Activated T-helper 1 cell treated with anti-CD3 and anti-CD28 coated beads, Interleukin-2, amount 50 U/mL, for 16 hours (primary cell): ENCODE measurements at places on chromosomes 13 and 19.

DNA sequence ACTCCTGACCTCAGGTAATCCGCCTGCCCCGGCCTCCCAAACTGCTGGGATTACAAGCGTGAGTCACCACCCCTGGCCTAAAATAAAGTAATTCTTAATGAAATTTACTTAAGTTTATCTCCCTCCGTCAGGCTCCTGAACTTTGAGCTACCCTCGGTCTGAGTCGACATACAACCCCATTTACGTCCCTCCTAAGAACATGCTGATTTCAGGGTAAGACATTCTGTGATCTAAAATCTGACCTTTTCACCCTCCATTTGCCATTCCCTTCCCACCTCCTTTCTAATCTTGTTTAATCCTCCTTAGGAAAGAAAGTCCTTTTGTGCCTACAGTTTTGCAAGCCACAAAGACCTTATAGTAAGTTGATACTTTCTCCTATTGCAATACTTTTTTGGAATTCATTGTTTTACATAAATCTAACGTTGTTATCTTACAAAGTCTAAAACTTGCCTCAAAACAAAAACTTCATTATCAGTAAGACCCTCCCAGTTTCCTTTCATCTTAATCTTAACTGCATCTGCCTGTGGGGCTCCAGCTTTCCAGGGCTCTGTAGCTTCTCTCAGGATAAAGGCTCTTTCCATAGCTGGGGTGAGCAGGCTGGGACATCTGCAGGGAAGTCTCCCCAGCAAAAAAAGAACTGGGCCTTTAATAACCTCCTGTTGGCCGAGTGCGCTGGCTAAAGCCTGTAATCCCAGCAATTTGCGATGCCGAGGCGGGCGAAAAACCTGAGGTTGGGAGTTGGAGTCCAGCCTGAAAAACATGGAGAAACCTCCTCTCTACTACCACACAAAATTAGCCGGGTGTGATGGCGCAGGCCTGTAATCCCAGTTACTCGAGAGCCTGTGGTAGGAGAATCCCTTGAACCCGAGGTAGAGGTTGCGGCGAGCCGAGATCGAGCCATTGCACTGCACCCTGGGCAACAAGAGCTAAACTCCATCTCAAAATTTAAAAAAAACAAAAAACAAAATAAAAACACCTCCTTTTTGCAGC is 143.1 kb downstream of the ZNF737 start:
- no peak for DNase-seq

DNA sequence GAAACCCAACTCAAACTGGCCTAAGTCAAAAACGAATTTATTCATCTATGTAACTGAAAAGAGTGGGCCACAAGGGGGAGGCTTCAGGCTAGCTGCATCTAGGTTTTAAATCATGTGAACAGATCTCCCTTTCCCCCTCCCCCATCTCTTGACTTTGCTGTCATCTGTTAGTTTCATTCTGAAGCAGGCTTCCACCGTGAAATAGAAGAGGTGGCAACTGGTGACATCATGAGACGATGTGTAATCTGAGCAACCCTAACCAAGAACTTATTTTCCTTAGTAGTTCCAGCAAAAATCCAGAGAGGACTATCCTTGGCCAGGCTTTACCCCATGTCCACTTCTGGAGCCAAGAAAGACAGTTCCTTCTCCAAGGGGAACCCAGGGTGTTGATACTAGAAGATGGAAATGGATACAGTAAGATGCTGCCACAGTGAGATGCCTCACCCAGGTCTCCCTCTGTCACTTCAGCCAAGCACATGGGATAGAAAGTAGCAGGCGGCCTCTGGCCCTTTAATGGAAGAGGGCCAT is 9.4 kb downstream of the SAMD4B start:
- DNase-seq, result no peak

DNA sequence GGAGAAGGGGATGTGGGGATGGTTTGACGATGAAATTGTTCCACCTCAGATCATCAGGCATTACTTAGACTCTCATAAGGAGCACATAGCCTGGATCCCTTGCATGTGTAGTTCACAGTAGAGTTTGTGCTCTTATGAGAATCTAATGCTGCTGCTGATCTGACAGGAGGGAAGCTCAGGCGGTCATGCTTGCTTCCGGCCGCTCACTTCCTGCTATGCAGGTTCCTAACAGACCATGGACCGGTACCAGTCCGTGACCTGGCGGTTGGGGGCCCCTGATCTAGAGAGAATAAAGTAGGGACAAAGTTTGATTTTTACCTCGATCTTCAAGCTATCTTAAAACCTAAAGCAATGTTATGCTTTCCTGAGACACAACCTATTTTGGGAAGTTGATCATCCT is 373.8 kb upstream of the ARGLU1 start:
- DNase-seq, result no peak

DNA sequence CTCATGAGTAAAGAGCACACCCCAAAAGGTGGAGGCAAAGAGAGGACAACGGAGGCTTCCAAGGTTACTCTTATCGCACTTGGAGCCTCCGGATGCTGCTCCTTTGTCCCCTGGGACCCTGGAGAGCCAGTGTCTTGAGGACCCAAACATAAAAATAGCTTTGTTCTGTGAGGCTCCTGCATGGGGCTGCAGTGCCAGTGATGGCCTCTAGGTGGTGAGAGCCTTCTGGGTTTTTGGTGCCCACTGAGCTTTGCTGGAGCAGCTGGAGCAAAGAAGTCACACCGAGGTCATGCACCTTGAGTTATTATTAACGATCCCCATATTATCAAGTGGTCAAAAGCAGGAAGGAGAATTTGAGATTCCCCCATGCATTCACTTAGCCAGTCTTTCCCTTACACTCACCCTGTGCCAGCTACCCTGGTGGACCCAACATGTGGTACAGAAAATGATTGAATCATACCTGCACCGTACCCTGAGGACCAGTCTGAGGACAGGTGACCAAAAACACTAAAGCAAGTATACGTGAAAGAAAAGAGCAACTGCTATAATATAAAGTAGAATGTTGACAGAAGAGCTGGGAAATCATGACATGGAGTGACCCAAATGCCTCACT is 41.5 kb downstream of the ZNF682 start:
- peak; percentile 8 for DNase-seq

DNA sequence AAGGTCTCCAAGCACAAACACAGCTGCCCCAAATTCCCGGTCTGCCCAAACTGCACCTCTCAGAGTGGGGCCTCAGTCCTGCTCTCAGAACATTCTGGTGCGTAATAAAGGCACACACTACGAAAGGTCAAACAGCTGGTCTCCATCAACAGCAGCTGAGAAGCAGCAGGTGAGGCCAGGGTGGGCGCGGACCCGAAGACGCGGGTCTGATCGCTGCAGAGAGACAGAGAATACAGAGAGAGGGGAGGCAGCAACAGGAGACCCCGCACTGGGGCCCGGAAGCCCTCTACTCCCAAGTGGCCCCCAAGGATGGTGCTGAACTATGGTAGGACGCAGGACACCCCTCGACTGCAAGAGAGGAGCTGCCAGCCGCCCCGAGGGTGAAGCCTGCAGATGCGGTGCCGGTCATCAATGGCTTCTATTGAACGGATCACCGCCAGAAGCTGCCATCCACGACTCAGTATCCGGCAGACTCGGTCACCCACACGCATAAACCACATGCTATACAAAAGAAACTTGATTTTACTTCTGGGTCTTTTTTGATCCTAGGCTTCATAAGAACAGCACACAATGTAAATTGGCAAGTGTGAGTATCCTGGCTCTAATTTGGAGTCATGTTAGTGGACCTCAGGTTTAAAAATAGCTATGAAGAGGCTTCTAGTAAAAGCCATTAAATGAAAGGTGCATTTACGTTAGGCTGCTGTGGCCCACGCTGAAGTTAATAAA is 33.4 kb downstream of the STK24 start:
- DNase-seq, result no peak

GRCh38 chr19:44757057-44757734 is 8.7 kb downstream of the BCL3 start:
- no peak for DNase-seq

GRCh38 chr13:41054212-41054877 is 7.0 kb upstream of the WBP4 start:
- no peak for DNase-seq

DNA sequence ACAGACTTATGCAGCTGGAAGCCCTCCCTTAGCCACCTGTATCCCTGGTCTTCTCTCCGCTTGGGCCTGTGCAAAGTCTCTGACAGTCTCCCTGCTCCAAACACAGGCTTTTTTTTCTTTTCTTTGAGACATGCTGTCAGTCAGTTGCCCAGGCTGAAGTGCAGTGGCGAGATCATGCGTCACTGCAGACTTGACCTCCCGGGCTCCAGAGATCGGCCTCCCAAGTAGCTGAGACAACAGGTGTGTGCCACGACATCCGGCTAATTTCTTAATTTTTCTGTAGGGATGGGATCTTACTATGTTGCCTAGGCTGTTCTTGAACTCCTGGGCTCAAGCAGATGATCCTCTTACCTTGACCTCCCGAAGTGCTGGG is 1.6 kb downstream of the MZF1 start:
- DNase-seq, result no peak

GRCh38 chr13:26539738-26540292 is 17.7 kb upstream of the WASF3 start:
- DNase-seq, result no peak

DNA sequence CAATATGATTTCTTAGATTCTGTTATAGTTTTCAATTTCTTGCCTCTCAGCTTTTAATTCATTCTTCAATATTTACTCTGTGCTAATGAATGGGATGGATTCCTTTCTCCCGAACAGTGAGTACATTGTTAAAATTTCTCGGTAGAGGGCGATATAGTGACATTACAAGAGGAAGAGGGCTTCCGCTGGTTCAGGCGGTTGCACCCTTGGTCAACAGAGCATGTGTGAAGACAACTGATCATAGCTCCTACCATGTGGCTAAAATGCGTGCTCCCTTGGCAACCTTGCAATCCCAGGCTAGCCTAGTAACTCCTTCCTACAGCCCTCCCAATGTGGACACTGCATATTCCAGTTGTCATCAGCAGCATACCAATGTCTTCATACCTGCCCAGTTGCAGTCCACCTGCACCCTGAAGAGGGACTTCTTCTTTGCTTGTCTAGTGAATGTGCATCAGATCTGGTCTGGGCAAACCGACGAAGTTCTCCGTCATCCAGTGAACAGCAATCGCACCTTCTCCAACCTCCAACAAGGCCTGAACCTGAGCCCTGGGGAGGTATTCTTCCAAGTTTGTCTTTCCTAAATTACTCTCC is 653.0 kb upstream of the GPC6 start:
- no peak for DNase-seq

GRCh38 chr19:32387701-32388392 is 17.7 kb upstream of the DPY19L3 start:
- DNase-seq, result no peak

- DNase-seq, result no peak
These were observed 2896.2 kb downstream of the PCDH9 start for GRCh38 chr13:64333888-64334287.

DNA sequence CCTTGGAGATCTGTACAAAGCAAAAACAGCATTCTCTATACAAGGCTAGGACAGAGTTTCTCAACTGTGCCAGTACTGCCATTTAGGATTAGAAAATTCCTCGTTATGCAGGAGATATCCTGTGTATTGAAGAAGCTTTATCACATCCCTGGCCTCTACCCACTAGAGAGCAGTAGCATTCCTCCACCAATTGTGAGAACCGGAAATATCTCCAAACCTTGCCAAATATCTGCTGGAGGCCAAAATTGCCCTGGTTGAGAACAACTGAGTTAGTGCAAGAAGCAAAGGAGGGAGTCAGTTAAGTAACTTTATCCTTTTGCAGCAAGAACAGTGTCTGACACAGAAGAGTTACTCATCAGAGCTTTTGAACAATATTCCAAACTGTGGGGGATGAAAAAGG is 16.2 kb upstream of the FREM2 start:
- no peak for DNase-seq

GRCh38 chr13:110498327-110498726 is 63.2 kb downstream of the RAB20 start:
- no peak for DNase-seq

DNA sequence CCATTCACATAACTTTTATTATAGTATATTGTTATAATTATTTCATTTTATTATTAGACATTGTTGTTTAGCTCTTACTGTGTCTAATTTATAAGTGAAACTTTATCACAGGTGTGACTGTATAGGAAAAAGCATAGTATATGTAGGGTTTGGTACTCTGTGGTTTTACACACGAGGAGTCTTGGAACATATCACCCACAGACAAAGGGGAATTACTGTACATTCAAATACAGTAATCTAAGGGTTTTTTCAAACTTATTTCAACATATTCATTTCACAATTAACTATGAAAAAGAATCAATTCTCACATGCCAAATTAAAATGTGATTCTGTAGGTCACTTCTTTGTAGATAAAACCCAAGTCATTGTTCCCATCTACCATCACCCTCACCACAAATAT is 46.0 kb downstream of the RBM26 start:
- DNase-seq, result no peak

GRCh38 chr13:45231722-45232121 is 30.9 kb upstream of the KCTD4 start:
- no peak for DNase-seq

DNA sequence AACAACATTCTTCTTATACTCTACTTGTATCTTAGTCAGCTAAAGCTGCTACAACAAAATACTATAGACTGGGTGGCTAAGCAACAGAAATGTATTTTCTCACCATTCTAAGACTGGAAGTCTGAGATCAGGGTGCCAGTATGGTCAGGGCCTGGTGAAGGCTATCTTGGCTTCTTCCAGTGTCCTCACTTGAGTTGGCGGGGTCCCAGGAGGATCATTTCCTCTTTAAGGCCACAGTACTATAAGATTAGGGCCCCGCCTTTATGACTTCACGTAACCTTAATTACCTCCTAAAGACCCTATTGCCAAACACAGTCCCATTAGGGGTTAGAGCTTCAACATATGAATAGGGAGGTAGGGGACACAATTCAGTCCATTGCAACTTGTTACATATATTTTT is 30.7 kb upstream of the DOCK9 start:
- no peak for DNase-seq

DNA sequence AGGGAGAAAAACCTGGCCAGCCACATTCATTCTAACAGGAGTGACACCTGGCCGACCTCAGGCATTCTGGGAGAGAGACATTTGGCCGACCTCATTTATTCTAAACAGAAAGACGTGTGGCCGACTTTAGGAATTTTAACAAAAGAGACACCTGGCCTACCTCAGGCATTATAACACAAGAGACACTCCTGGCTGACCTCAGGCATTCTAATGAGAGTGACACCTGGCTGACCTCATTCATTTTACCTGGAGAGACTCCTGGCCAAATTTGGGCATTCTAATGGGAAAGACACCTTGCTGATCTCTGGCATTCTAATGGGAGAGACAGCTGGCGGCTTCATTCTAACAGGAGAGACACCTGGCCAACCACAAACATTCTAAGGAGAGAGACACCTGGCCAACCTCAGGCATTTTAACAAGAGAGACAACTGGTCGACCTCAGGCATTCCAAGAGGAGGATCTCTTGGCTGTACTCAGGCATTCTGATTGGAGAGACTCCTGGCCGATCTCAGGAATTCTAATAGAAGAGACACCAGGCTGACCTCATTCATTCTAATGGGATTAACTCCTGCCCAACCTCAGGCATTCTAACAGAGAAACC is 1353.9 kb downstream of the UQCRFS1 start:
- DNase-seq, result no peak
